ENCODE measurements at places on chromosomes 6 and 20.

- no peak for DNase-seq
These were observed 145.1 kb downstream of the CD24 start for GRCh38 chr6:106829451-106829850.

DNA sequence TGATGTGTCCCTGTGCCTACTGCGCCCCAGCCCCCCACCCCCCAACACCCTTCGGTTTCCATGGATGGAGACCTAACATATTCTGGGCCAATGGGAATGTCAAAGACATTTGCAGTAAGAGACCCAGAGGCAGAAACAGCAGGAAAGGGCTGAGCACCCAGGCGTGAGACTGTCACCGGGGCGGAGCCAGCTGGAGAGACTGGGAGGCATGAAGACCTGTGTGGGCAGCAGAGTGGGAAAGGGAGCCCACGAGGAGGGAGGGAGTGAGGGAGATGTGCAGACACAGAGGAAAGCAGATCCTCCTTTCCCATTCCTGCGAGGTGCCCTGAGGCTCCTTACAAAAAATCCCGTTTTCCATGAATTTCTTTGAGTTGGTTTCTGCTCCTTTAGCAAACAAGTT lies 150.2 kb downstream of the FOXC1 start:
- DNase-seq: no peak

GRCh38 chr6:52356017-52356416 lies 5.9 kb upstream of the PAQR8 start:
- DNase-seq: no peak

DNA sequence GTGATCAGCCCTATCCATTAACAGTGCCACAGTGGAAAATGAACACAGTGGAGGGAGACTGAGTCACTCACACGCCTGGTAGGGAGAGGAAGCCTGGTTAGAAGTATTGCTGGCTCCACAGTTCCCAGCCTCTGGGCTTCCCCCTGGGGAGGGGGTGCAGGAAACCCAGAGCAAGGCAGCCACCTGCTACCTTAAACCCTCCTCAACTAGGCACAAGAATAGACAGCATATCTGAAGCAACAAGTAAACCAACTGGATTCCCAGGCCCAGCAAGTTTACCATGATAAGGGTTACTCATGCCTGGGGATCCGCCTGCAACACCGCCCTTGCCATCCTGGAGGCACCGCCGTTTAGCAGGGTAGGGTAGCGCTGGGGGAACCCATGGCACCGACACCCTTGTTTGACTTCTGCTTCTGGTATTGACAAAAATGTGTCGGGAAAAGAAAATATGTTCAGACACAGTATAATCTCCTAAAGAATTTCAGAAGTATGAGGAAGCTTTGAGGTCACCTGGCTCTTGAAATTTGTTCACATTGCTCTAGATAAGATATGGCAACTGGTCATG lies 38.3 kb downstream of the SLC22A23 start:
- no peak for DNase-seq

DNA sequence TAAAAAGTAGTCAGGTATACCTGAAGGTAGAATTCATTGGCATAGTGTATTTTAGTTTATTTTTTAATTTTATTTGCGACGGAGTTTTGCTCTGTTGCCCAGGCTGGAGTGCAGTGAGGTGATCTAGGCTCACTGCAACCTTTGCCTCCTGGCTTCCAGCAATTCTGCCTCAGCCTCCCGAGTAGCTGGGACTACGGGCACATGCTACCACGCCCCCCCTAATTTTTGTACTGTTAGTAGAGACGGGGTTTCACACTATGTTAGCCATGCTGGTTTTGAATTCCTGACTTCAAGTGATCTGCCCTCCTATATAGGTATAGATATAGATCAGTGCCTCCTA lies 102.8 kb upstream of the PRSS16 start:
- DNase-seq: no peak

GRCh38 chr20:41011551-41012067 lies 17.0 kb upstream of the TOP1 start:
- DNase-seq: no peak

DNA sequence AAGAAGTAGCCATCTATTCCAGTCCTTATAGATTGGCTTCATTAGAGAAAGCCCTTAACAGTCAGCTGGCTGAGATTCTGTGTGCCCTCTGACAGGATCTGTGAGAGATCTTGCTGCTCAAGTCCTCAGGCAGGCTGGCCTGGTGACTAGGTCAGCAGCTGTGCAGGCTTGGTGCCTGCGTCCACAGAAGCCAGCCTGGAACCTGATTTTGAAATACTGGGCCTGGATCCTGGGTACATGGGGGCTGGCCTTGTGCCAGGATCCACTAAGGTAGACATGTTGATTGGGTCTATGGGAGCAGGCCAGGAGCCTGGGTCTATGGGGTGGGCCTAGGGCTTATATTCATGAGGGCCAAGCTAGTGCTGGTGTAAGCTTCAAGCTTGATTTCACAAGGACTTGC lies 381.8 kb upstream of the MARCKS start:
- no peak for DNase-seq
